H54 (cell line): ENCODE measurements at places on chromosomes 1 and 21.

DNA sequence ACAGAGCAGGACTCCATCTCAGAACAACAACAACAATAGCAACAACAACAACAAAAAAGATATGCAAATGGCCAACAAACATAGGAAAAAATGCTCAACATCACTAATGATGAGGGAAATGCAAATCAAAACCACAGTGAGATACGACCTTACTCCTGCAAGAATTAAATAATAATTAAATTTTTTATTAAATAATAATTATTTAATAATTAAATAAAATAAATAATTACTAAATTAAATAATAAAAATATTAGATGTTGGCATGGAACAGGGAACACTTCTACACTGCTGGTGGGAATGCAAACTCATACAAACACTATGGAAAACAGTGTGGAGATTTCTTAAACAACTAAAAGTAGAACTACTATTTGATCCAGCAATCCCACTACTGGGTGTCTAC is 1022.3 kb upstream of the B3GALT2 start:
- no peak for DNase-seq

GRCh38 chr21:34936371-34936789 is 112.7 kb downstream of the RUNX1 start:
- no peak for DNase-seq

GRCh38 chr1:51753969-51754368 is 124.6 kb downstream of the NRDC start:
- DNase-seq, result no peak

DNA sequence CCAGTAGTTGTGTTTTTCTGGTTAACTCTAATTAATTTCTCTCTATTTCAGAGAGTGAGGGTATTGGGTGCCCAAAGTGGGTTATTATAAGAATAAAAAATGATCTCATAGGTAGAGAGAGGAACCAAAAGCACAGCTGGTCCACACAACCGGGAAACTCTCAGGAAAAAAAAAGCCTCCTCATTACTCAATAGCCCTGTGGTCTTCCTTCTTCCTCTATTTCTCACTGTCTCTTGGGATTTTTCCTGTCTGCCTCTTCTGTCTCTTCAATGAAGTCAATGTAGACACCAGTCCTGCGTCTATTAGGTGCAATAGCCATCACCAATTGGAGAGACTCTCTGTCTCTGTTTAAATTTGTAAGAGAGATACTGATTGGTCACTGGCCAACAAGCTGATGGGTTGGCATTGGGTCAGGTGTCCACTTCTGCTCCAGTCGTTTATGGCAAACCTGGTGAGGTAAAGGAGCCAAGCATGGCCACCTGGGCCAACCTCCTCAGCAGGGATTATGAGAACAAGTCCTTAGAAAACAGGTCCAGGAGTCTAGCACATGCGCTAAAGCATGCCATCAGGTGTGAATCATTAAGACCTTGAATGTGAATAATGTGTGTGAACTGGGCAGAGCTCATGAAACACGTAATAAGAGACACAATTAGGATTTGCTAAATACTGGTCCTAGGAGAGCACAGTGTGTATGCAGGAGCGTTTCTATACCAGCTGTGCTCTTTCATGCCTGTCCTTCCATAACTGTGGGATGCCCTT is 443.0 kb upstream of the RUNX1 start:
- DNase-seq, result no peak

DNA sequence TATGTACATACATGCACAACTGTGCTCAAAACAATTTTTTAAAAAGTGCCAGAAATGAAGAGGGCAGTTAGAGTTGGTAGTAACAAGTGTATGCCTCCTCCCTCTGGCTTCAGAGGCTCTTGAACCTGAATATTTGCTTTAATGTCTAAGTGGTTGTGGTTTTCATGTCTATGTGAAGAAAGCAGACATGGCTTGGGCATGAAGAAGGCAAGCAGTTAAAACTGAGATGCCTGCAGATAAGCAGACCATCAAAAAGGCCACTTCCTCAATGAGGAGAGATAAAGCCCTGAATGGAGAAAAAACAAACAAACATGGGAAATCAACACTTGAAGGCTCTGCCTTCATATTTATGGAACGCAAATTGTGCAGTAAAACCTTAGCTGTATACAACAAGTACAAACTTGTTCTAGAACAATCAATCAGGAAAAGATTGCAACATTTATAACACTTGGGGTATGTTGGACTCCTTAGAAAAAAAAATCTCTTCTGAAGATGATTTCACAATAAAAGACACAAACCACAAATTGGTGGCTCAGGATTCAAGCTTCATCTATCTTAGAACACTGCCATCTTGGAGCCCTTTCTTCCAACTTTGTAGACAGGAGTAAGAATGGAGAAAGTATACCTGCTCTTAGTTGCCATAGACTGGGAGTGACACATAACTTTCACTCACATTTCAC is 52.7 kb upstream of the PLA2G4A start:
- DNase-seq, result no peak
